Adrenal gland (tissue), 19 donors: ENCODE measurements at places on chromosomes 13 and 19. TPM values are rescaled to one million over a fixed set of nuclear protein-coding genes. Genes with fewer than 3 reads are reported as not detected.

Gene CELF5
- 0.40 TPM for polyA plus RNA-seq

DNA sequence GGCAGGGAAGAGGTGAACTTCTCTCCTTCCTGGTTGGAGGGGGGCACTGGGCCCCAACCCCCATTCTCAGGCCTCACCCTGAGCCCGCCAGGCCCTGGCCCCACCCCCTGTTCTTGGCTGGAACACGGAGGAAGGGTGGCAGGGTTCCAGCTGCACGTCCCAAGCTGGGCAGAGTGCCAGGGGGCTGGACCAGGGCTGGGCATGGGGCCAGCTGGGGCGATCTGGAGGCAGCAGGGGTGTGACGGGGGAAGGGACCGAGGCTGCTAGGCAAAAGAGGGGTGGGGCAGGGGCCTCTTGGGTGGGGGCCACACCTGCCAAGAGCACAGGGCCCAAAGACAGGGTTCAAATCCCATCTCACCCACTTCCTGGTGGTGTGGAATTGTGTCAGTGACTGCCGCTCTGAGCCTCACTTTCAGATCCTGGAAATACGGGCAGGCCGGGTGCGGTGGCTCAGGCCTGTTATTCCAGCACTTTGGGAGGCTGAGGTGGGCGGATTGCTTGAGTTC is 2.2 kb downstream of the HIF3A start:
- peak; percentile 96 for DNase-seq

Gene LIM2
- not detected for polyA plus RNA-seq

Gene CLC
- not detected for polyA plus RNA-seq

DNA sequence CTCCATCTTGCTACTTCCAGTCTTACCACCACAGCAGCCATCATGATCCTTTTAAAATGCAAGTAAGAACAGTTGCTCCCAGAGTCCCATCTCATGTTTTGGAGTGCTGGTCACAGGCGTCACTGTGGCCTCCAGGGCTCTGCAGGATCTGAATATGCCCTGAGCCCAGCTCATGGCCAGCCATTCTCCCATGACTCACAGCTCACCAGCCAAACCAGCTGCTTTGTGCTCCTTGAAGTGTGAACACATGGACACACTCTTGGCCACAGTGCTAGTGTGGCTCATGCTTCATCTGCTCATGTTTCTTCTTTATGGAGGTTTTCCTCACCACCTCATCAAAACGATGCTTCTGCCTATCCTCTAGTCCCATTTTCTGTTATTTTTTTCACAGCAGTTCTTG is 466.5 kb downstream of the UQCRFS1 start:
- no peak for DNase-seq
